ENCODE measurements at places on chromosomes 5 and 9.

- no peaks in the 10 kb centered on the region for H3K27me3 ChIP-seq
- peaks cover 2% of the 10 kb centered on the region for H3K36me3 ChIP-seq
- H3K4me3 ChIP-seq: no peak overlapping the region
- no peak for DNase-seq
- no peaks in the 10 kb centered on the region for H3K4me1 ChIP-seq
- no peak overlapping the region for H3K27ac ChIP-seq
These were observed 51.4 kb upstream of the NRARP start for GRCh38 chr9:137353223-137354152.

GRCh38 chr9:38039907-38040682, 28.9 kb downstream of the SHB start:
- no peak overlapping the region for H3K4me3 ChIP-seq
- H3K27me3 ChIP-seq: no peaks in the 10 kb centered on the region
- H3K4me1 ChIP-seq: peaks cover 4% of the 10 kb centered on the region
- H3K27ac ChIP-seq: no peak overlapping the region
- DNase-seq: no peak

- peak overlapping the region; percentile 58 for H3K27ac ChIP-seq
- no peak overlapping the region for H3K4me3 ChIP-seq
These were observed 6.4 kb downstream of the CEMIP2 start for GRCh38 chr9:71761938-71762353.

GRCh38 chr5:31702712-31703111, 63.8 kb downstream of the PDZD2 start:
- no peaks in the 10 kb centered on the region for H3K36me3 ChIP-seq
- H3K4me3 ChIP-seq: no peak overlapping the region
- H3K4me1 ChIP-seq: no peaks in the 10 kb centered on the region
- H3K27me3 ChIP-seq: peaks cover 2% of the 10 kb centered on the region

DNA sequence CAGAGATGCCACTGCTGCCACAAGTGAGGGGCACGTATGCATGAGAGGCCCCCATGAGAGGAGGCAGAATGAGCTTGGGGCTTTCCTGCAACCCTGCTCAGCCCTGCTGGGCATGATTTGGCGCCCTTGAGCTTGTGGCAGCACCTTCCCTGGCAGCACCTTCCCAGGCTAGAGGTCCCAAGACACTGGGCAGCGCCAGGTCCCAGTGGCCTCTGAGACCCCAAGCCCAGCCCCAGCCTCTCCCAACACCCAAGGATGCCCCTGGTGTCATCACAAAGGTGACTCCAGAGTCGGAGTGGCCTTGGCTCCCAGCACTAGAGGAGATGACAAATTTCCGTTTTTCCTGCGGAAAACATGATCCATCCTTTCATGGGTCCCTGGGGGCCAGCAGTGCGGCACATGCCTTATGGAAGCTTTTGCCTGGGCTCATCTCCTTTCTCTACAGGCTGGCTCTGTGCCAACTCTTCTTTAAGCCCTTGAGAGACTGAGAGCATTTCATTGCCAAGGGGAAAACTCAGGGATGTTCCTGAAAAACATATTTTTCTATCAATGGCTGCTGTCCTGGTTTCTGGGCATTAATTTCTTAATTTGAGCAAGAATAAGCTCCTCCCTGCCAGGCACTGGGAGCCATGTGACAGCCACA, 77.1 kb upstream of the ADAMTS2 start:
- H3K4me1 ChIP-seq: no peaks in the 10 kb centered on the region
- peaks cover 5% of the 10 kb centered on the region for H3K27me3 ChIP-seq
- no peak overlapping the region for H3K27ac ChIP-seq
- DNase-seq: no peak
- no peaks in the 10 kb centered on the region for H3K36me3 ChIP-seq
- H3K4me3 ChIP-seq: no peak overlapping the region
